Stimulated activated CD4-positive, alpha-beta T cell treated with anti-CD3 and anti-CD28 coated beads, TNF-alpha, amount 100 ng/mL, for 24 hours (primary cell): ENCODE measurements at places on chromosomes 4 and X.

DNA sequence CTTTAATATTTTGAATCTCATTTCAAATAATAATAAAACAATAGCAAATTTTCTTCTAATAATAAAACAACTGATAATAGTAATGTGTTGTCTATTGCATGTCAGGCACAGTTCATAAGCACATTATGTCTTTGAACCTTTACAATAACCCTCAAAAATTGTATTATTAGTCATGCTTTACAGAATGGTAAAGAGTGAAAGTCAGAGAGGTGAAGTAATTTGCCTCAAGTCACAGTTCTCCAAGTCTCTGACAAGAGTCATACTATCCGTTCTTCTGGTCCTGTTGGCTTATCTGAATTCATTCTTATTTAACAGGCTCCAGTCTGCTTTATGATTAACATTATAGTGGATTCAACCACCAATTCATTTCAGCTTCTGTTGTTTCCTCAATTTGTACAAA is 313.0 kb downstream of the AFF2 start:
- DNase-seq = no peak

DNA sequence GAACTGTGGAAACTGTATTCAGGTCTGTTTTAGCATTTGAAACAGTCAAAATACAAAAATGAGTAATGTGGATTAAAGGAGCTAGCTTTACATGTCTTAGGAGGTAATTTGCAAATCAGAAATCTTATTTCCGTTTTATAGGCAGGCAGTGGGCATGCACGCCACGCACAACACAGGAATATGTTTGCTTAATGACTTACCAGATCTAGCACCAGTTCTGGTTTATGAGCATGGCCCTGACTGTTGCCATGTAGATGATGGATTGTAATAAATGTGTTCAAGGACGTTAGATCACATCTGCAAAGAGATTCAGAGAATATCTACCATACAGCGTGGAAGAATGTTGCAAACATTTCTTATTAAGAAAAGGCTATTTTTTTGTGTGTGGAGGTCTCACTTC is 344.5 kb upstream of the NR3C2 start:
- DNase-seq = no peak

- DNase-seq = no peak
Measured at GRCh38 chr4:183637461-183637860, 21.5 kb downstream of the RWDD4 start.

GRCh38 chr4:114237997-114238396 is 258.6 kb upstream of the ARSJ start:
- DNase-seq = no peak

GRCh38 chr4:69830560-69831269 is 29.2 kb downstream of the SULT1E1 start:
- DNase-seq = no peak
